ENCODE measurements at places on chromosomes 6 and 20.

GRCh38 chr6:75149696-75150095, 56.2 kb downstream of the COL12A1 start:
- DNase-seq: no peak

- no peak for DNase-seq
Measured at GRCh38 chr6:83169511-83169910, 23.6 kb downstream of the PGM3 start.

DNA sequence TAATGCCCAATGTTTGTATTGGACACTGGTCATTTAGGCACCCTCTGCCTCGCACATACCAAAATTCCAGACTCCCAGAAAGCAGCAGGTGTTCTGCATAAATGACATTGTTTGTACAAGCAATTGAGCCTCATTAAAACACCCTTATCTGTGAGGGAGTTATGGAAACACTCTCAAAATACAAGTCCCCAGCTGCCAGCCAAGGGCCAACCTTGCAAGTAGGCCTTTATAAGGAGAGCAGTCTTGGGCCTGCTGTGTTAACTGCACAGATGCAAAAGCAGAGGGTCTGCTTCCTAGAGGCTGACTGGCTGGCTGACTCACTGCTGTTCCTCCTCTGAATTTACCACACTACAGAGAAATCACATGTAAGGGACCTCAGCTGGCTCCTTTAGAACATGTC, 150.4 kb upstream of the HMGN3 start:
- DNase-seq: no peak

DNA sequence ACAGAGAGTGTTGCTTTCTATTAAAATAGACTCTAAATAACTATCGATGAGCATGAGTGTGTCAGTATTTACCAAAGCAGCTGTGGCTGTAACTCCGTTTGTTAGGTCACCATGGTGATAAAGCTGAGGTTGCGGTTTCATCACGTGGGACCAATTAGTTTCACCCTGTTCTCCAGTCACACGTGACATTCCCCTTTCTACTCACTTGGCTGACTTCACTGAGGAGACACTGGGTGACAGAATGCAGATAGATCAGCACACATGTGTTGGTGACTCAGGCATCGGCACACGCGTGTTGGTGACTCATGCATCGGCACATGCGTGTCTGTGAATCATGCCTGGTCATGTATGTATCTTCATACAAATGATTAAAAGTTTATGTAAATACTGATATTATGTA, 285.4 kb downstream of the THBS2 start:
- DNase-seq: peak; percentile 29

DNA sequence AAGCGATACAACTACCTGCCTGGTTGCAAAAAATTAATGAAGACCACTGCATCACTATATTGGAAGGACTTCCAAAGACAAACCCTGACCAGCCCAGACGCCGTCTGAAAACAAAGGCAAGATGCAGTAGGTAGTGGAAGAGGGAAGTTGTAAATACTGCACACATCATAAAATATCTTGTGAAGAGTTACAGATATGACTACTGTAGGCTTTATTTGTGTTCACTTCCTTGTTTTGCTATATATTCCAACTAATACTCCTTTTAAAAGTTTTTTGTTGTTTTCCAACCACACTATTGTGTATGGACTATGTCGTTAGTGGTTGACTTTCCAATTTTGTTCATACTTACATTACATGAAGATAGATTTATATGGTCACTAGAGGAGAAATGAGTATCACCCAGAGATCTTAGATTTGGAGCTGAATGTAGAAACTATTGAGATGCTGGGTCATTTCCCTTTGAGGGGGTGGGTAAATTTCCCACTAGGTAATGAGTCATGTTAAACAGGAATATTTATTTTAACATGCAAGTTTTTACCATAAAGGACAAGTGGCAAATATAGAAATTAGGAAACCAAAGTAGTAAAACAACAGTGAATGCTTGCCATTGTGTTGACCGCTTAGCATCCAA, 16.6 kb upstream of the TXLNB start:
- DNase-seq: no peak

- DNase-seq: no peak
Measured at GRCh38 chr6:22194188-22194921, 102.5 kb downstream of the PRL start.

GRCh38 chr6:148943451-148943850, 196.6 kb downstream of the UST start:
- no peak for DNase-seq

DNA sequence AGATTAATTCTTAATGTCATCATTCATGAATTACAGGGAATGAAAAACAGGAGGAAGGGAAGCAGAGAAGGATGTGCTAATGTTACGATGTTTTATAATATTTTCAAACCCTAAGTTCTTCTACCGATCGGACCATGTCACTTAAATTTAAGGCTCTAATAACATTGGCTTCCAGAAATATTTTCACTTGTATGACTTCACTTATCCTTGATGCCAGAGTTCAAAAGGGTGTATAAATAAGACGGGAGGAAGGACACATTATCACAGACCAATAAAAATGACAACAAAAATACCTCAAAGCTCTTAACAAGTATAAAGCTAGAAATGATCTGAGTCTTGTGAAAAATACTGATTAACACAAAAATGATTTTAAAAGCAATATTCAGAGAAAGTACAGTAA, 370.4 kb upstream of the CITED2 start:
- no peak for DNase-seq

- DNase-seq: no peak
Measured at GRCh38 chr6:11460001-11460668, 77.4 kb upstream of the TMEM170B start.

- peak; percentile 25 for DNase-seq
Measured at GRCh38 chr6:118249680-118250079, 298.4 kb upstream of the PLN start.

GRCh38 chr6:38774929-38775707, 60.0 kb downstream of the DNAH8 start:
- no peak for DNase-seq

DNA sequence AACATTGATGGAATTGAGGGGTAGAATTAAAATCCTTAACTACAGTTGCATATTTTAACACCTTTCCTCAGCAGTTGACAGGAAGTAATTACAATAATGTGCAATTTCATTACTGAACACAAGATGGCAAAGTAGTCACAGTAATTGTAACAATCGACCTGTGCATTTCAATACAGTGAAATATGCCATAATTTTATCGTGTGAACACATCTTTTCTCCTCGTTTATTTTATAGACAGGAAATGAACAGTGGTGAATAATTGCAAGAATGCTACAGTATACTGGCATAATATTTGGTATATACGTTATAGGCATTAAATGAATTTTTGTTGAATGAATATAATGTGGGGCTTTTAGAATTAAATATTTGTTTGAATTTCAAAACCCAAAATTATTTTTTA, 25.0 kb downstream of the CYB5R4 start:
- DNase-seq: no peak

DNA sequence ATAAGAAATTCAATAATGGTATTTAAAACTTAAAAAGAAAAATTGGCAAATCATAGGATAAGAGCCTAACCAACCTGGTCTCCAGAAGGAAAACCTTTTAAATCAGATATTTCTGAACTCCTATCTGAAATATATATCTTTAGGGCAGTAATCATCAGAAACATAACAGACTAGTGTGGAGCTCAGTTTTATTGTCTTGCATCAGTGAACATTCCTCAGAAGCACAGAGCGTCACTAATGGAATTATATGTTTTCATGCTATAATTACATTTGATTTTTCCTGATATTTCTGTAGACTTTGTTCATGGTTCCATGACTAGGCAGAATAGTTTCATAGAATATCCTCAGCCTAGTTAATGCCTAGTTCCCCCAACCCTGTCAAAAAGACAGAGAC, 262.2 kb downstream of the EYA4 start:
- DNase-seq: no peak

GRCh38 chr6:44561060-44561623, 173.6 kb downstream of the CDC5L start:
- peak; percentile 52 for DNase-seq

GRCh38 chr6:10528158-10528981, 7.2 kb downstream of the GCNT2 start:
- peak; percentile 61 for DNase-seq

- DNase-seq: no peak
Measured at GRCh38 chr6:141482796-141483597, 649.7 kb upstream of the GJE1 start.

DNA sequence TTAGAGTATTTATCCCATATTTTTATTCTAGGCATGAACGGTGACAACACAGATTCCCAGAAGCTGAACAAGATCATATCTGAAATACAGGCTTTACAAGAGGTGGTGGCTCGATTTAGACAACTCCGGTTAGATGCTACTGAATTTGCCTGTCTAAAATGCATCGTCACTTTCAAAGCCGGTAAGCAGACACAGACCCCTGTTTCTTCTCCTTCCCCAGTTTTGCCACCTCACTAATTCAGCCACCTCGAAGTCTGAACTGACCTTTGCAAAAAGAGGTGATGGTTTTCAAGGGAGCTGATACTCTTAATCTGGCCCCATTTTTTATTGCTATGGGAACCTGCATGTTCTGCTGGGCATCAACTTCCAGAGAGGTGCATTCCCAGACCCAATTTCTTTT, 15.0 kb downstream of the NR2E1 start:
- DNase-seq: no peak

All from hematopoietic multipotent progenitor cell (in vitro differentiated cells).